NCI-H1436 treated with DMSO at 0.1 percent for 48 hours (cell line): ENCODE measurements at places on chromosomes 1 and 21.

DNA sequence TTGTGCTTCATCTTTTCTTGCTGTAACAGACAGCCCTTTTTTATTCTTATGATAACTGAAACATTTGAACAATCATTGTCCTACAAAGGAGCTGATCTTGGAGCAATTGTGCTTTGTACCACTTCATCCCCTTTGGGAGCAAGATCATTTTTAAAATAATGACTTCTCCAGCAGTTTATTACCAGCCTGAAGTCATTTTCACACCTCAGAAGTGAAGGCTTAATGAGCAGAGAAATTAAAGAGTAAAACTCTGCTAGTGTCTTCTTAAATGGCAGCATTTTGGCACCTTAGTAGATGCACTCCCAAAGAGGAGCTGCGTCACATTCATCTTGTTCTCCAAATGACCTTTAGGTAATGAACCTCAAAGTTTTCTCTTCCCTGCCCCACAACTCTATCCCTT is 439.6 kb upstream of the CAMK1G start:
- DNase-seq, result no peak

DNA sequence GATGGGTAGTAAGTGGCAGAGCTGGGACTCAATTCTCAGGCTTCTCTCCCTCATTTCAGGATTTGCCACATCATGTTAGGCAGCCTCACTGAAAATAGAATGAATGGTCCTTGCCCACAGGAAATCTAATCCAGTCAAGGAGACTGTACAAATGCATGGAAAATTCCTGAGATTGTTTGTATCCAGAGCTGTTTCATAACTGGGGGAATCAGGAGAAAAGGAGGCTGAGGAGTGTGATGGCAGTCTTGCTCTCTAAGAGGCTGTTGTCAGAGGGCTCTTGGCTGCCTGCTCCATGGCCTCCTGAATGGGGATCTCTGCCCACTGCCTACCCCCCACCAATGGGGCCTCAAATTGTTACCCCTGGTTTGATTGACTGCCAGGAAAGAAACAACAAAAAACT is 141.9 kb upstream of the TNR start:
- no peak for DNase-seq

GRCh38 chr1:18997508-18997907 is 41.0 kb upstream of the IFFO2 start:
- no peak for DNase-seq

DNA sequence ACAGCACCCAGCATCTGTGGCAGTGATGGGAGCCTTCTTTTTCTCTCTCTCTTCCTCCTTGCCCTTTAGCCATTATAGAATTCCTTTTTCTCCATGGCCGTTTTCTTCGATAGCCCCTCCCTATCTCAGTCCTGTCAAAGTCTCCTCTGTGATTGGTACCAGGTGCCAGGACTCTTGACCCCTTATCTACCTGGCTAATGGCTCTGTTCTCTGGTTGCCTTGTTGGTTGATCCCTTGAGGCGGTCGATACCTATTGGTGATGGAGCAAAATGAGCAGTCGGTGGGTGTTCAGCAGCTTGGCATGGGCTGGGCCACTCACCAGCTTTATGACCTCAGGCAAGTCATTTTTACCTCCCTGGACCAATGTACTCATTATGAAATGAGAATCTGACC is 2.0 kb downstream of the ATF3 start:
- no peak for DNase-seq

DNA sequence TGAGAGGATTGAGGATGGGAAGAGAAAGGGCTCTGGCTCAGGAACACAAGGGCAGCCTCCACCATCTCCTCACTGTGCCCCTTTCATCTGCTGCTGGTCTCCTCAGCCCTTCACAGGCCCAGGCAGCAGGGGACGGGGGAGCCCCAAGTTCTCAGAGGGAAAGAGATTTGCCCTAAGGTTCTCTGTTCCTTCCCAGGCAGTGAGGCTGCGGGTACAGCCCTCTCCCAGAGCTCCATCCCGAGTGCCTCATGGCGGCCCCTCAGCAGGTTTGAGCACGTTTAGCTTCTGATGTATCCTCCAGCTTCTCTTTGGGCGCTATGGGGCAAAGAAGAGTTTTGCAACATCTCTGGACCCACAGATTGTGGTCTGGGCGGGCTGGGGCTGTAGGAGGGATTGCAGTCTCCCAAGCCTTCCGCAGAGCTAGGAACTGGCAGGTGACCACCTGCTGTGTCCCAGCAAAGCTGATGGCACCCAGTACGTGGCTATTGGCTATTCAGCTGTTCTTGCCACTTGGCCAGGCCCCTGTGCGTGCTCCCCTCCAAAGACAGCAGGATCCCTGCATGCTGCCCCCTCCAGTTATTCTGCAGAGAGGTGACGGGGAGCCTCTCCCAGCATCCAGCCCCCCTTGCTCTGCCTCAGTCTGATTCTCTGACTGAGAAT is 10.1 kb downstream of the DISP3 start:
- DNase-seq, result no peak

GRCh38 chr1:163872067-163872466 is 550.3 kb downstream of the NUF2 start:
- no peak for DNase-seq

- no peak for DNase-seq
Observed at GRCh38 chr1:67170751-67171573, 4.7 kb downstream of the IL23R start.

DNA sequence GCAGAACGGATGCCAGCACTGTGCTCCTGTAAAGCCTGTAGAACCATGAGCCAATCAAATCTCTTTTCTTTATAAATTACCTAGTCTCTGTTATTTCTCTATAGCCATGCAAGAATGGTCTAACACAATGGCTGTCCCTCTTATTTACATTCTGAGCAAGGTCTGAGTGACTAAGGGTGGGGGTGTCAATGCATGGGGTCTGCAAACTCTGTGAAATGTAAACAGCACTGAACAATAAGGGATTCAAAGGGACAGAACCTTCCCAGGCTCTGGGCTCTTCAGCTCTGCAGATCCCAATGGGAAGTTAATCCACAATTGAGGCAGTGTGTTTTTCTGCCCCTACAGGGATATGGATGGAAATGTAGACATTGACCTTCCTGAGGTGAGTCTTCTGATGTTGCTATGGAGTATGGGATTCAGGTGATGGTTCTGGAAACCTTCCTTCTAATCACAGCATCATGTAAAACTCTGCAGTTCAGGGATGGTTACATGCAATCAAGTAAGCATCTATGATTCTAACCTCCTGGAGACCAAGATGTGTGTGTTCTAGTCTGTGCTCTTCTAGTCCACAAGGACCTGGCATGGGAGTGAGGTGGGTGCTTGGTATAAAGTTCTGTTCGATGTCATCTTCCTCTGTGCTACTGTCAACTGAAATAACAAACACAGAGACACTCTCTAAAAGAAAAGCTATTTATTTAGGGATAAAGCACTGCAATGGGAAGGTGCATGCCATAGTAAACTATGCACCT is 38.6 kb downstream of the CAPN9 start:
- no peak for DNase-seq

DNA sequence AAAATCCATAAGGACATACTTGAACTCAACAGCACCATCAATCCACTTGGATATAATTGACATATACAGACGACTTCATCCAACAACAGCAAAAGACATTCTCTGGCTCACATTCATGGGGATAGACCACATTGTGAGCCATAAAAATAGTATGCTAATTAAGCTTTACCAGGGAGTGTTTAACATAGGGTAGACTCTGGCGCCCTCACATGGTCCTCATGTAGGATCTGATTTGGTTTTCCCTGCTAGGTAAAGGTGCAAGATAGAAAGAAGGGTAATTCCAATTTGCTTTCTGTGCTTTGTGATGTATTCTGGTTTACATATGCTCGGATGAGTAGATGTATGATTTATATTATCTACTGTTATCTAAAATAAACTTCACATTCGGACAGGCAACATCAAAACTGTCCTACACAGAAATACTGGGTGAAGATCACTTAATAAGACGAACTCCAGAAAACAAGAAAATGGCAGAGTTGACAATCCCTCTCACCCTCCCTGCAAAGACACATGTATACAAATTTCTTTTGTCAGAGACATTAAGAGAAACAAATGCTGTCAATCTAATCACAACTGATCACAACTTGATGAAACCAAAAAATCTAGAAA is 27.7 kb downstream of the CR1L start:
- DNase-seq, result peak; percentile 33

DNA sequence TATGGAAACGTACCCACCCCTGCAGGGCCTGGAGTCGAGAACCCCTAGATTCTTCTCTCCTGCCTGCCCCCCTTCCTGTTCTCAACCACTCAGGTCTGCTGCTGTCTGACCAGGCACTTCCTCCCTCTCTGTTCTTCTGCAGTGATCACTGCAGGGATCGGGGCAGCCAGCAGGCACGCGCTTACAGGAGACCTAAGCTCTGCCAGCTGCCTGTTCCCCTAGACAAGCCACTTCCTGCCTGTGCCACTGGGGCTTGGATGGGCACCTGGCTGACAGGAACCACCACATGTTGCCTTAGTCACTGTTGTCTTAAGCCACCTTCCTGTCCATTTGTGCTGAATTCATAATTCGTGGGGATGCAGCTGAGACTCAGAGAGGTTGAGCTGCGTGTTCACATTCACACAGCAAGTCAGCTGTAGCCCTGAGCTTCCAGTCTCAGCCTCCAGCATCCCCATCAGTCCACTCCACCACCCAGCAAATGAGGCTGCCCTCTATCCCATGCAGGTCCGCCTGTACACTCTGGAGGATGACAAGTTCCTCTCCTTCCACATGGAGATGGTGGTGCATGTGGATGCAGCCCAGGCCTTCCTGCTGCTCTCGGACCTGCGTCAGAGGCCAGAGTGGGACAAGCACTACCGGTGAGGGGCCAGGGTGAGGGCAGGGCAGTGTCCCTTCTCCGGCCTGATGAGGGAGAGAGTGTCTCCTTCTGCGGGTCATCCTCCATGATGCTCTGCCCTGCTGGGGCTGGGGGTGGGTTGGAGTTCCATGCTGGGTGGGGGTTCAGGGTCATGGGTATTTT is 18.6 kb downstream of the FAM151A start:
- no peak for DNase-seq

- DNase-seq, result no peak
Observed at GRCh38 chr1:82731216-82731615, 930.5 kb downstream of the ADGRL2 start.

DNA sequence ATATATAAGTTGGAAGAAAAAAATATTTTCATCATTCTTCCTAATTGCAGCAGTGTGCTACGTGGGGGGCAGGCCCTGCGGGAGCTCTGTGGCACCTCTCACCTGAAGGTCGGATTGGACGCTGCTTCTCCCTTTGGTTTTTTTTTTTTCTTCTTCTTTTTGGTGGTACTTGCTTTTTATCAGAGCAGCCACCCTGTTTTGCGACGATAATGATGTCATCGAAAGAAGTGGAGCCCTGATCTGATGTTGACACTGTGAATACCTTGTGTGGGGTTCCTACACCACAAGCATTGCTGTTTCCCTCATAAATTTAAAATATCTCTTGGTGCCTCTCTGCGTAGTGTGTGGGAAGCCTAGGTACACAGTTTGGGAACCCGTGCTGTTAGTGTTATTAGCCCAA is 5.5 kb downstream of the TRAPPC10 start:
- DNase-seq, result no peak

DNA sequence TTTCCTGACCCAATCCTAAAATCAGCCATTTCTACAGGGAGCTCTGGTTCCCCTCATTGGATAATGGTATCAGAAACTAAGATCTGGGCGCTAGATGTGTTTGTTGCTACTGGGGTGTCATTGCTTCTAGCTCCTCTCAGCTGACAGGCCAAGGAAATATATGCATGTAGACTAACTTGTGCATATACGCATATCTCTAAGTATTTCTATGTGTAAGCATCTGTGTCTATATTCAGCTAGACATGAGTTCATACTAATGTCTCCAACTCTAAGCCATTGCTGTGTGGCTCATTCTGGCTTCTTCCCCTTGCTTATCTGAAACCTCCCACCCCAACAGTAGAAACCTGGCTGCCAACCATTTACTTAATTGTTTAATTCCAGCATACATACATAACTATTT is 130.3 kb upstream of the MAGI3 start:
- no peak for DNase-seq

DNA sequence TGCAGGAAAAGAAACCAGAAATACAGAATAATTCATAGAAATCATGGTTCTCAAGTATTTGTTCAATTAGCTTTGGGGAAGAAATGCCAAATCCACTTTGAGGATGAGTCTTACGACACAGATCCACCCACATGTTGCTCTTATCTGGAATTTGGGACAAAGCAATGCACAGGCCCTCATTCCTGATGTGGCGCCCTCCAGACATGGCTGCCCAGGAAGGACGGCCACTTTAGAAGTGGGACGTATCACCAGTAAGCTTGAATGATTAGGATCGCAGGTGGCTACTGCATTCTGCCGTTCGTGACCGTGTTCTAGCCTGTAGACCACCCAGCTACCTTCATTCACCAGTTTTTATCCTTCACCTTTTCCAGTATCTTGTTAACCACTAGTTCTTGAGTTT is 20.1 kb upstream of the NCMAP start:
- DNase-seq, result no peak

DNA sequence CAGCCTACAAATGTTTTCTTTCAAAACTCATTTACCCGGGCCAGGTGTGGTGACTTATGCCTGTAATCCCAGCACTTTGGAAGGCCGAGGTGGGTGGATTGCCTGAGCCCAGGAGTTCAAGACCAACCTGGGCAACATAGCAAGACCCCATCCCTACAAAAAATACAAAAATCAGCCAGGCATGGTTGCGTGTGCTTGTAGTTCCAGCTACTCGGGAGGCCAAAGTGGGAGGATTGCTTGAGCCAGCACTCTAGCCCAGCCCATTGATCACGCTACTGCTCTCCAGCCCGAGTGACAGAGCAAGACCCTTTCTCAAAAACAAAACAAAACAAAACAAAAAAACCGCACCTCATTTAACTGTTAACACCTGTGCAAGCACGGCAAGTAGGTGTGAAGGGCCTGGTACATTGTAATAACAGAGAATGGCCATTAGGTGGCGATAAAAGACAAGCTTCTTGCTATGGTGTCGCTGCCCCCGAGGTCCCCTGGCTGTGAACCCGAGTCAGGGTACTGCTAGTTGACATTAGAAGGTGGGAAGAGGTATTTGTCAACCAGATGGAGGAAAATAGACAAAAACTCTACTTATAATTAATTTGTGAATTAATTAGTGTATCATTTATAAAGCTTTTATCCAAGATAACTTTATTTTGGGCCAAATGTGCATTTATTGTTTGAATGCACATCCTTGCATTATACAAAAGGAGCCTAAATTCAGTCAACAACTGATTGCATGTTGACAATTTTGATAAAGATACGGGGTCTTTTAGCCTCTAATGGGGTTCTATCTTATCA is 66.5 kb downstream of the SH3BGR start:
- no peak for DNase-seq

DNA sequence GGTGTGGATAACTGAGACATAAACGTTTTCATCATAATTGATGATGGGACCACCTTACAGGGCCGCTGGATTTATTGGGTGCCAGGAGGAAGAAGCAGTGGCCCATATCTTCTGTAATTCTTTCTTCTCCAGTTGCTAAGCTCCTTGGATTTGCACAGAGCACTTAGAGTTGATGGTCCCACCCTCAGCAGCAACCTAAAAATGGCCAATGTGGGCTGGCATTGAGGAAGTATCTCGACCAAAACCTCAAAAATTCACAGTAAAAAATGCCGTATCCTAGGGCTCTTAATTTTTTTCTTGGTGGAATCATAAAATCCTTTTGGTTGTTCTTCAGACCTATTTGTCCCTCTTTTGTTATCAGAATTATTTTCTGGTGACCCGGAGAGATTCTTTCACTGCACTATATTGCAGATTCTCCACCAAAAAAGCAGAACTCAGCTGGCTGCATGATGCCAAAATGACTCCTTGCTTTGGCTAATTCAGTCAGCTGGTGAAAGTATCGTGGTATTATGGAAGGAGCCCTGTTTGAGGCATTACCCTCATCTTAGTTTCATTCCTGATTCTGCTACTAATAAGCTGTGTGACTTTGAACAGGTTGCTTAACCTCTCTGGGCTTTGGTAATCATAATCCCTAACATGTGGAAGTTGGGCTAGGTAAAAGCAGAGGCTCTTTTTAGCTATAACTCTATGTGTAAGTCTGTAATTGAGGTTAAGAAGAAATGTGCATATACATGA is 27.6 kb downstream of the KIRREL1 start:
- no peak for DNase-seq
